ENCODE measurements at places on chromosomes 11 and 22.

GRCh38 chr11:88181776-88182175, 6.5 kb upstream of the RAB38 start:
- no peak for DNase-seq

- no peak for DNase-seq
Measured at GRCh38 chr11:34449013-34449412, 10.3 kb downstream of the CAT start.

- peak; percentile 84 for DNase-seq
Measured at GRCh38 chr11:65720211-65720934, at the start of gene RNASEH2C. Gene RNASEH2C (minus strand): TSS chr11:65720798. CDS start chr11:65720758, 40 bp downstream.

DNA sequence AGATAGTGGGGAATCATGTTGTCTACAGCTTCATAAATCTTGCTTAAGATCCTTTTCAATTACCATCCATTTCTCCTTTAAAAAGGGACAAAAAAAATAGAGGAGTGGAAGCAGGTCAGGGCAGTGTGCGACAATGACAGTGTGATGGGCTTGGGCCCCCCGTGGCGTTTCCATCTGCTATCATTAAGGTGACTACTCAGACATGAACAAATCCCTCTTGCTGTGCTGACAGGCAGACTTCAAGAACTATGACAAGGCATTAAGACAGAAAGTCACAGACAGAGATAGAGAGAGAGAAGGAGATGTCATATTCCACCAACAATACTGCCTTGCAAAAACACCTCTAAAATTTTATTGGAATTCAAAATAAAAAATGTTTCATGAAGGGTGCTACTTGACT, 263.2 kb downstream of the DCDC1 start:
- DNase-seq: no peak

- no peak for DNase-seq
Measured at GRCh38 chr11:8061555-8062428, 19.2 kb upstream of the TUB start.

DNA sequence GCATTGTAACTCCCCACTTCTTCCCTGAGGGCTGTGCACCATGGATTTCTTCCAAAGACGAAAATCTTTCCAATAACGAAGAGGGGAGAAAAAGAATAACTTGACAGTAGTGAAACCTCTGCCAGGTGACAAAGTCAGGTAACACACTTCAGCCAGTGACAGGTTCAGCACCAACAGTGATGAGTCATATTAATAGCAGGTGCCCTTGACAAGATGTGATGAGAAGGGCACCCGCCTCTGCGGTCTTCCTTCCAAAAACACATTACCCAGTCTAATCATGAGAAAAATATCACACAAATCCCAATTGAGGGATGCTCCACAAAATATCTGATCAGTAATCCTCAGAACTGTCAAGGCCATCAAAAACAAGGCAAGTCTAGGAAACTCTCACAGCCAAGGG, 157.8 kb downstream of the EFCAB6 start:
- peak; percentile 4 for DNase-seq

- DNase-seq: no peak
Measured at GRCh38 chr11:409600-410483, 5.0 kb downstream of the SIGIRR start.
